Posterior cingulate gyrus (tissue), 11 donors: ENCODE measurements at places on chromosomes 12 and 14.

- DNase-seq: no peak
Observed at GRCh38 chr12:92729773-92730305, 27.1 kb downstream of the PLEKHG7 start.

- DNase-seq: no peak
Observed at GRCh38 chr14:89959853-89960445, 4.2 kb downstream of the TDP1 start.

DNA sequence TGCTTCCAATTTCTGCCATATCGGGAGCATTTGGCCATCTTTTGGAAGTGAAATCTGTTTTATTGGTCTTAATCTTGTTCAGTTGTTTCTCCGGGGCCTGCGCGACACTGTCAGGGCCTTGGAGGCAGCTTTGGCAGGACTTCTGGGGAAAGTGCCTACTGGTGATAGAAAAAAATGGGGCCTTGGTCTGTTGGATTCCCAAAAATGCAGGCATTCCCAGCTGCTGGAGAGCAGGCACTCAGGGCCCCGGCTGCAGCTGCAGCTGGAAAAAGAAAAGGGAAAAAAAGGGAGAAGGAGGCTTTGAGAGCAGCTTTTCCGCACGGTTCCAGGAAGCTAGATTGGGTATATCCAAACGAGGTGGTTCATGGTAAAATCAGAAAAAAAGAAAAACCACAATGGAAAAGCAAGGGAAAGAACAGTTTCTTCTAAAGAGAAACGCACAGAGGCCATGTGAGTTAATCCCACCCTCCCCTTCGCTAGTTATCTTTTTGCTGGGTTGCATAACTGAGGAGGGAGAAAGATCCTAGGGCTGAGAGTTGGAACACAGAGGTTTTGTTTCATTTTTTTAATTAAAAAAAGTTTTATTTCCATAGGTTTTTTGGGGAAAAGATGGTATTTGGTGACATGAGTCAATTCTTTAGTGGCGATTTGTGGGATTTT is 134.7 kb upstream of the RFLNA start:
- no peak for DNase-seq

- no peak for DNase-seq
Observed at GRCh38 chr12:32110942-32111341, 4.3 kb downstream of the BICD1 start.

- no peak for DNase-seq
Observed at GRCh38 chr14:101598571-101599233, 37.4 kb downstream of the DIO3 start.

DNA sequence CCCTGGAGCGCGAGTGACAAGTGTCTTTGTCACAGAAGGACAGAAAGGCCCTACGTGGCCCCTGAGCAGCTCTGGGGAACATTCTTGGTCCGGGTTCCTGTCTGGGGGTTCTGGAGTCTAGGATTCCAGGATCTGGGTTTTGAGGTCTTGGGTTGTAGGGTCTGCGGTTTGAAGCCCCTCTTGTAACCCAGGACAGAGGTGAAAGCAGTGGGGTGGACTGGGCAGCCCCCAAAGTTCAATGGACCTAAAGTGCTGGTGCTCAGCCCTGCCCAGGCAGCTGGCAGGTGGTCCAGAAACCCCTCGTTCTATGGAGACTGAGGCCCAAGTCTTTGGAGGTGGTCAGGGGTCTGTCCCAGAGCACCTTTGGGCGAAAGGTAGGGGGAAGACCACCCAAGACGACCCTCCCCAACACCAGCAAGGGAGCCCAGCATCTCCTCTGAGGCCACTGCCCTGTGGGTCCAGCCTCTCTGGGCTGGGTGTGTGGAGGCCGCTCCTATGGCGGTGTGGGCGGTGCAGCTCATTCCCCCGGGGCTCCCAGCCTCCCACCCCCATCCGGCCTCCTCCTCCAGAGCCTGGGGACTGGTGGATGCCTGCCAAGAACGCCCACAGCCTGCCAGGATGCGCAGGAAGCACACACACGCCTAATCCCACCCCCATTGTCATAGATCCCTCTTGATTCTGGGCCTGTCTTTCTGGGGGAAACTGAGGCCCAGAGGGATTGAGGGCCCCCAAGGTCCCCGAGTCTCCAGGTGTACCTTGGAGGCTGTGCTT is 30.2 kb upstream of the ANKRD9 start:
- DNase-seq: no peak

DNA sequence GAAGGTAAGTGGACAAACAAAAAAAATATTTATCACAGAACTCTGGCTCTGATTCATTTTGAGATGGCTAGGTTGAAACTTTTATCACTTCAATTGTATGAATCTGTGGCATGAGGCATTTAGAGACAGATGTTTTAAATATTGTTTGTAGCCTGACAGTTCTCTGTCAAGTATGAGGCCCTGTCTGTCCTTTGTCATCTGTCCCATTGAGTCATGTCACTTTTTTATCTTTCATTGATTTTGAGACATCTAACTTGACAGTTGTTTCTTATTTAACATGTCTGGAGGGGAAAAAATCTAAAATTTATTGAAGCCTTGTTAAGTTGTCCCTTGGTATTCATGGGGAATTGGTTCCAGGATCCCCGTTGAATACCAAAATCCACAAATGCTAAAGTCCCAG is 829.5 kb downstream of the FSCB start:
- DNase-seq: no peak

DNA sequence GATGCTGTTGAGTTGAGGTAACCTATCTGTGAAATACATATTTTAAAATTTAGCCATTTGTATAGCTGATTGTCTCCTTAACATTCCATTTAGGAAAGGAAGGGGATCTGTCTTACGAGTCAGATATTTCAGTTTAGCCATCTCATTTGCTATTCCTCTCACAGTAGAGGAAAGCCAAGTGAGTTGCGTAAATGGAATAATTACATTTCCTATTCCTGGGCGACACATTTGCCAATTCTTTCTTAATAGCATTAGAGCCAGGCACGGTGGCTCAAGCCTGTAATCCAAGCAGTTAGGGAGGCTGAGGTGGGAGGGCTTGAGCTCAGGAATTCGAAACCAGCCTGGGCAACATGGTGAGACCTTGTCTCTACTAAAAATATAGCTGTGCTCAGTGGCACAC is 116.3 kb downstream of the TMX1 start:
- no peak for DNase-seq

DNA sequence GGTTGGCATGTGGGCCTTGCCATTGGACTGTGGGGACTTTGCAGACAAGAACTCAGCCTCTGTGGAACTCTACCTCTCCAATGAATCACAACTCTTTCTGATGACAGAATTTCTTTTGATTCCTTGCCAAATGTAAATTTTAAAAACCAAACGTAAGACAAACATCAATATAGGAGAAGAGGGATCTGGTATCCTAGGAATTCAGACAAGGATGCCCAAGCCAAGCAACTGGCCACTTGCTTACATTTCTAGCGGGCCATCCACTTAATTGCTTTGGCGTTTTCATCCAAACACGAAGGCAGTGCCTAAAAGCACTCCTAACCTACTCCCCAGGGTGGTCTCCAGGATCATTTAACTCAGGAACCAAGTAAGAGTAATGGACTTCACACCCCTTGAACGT is 23.4 kb upstream of the RAB35 start:
- DNase-seq: no peak

DNA sequence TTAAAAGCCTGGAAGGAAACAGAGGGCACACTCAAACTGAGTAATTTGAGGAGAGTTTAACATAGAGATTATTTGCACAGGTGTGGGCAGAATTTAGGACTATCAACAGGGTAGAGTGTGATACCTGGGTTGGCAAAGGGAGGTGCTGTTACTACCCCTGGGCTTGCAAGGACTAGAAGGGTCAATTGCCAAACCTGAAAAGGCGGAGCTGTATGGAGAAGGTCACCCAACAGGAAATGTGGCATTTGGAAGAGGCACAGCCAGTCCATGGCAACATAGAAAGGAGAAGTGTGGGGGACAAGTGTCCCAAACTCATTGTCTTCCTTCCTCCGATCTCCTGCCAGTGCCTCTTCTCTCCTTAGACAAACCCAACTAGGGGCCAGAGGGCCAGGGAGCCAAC is 21.6 kb upstream of the MED13L start:
- DNase-seq: no peak

DNA sequence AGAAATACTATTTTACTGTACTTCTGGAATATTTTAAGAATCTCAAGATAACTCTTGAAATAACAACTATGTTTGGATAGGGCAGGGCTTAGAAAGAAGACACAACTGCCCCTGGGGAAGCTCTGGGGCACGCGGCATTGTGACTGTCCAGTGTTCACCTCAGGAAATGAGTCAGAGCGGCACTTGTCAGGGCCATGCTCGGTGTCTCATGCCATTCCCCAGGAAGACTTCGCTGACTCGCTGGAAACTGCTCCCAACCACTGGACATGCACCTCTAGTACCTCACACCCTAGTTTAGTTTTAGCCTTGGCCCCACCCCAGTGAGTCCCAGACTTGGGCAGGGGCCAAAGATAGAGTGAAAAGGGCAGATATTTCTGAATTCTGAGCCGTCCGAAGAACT is 192.0 kb downstream of the TTC7B start:
- DNase-seq: no peak

GRCh38 chr12:58915634-58916033 is 4.7 kb downstream of the LRIG3 start:
- DNase-seq: no peak

DNA sequence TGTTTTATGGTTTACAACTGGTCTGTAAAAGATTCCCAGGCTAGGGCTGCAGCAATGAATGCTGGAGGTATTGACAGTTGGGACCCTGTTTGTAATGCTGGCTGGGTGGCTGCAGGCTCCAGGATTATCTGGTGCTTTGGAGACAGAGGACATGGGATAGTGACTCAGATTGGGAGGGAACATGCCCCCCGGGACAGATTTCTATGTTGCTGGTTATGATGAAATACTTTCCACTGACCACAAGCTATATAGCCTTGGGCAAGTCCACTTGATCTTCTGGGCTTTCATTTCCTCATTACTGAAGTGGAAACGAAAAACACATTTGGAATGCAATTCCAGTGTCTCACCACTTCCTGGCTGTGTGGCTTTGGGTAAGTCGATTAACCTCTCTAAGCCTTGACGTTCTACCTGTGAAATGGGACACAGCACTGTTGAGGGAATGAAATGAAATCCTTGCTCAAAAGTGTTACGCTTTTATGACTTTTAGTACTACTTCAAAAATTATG is 6.3 kb upstream of the TPCN1 start:
- DNase-seq: no peak

DNA sequence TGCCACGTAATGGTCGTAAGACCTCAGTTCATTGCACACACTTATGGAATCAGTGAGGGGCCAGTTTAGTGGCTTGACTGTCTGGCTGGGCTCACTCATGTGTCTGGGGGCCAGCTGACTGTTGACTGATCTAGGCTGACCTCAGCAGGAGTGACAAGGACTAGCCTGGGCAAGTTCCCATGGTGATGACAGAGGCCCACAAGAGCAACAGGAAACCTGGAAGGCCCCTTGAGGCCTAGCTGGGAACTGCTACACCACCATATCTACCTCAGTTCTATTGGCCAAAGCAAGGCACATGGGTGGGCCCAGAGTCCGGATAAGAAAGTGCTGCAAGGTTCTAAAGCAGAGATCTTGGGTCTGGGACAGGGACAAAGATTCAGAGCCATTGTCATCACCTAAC is 21.3 kb upstream of the RFLNA start:
- DNase-seq: no peak

- no peak for DNase-seq
Observed at GRCh38 chr12:6538420-6539313, 4.3 kb downstream of the GAPDH start.

DNA sequence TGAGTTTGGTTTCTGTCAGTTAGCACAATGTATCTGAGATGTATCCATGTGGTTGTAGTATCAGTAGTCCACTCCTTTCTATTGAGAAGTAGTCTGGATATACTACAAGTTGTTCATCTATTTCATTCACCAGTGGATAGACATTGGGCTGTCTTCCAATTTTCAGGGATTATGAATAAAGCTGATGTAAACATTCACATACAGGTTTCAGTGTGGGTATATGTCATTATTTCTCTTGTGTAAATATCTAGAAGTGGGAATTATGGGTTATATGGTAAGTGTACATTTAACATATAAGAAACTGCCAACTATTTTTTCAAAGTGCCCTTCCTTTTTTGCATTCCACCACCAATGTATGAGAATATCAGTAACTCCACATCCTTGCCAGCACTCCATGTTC is 35.9 kb downstream of the PHLDA1 start:
- no peak for DNase-seq

- no peak for DNase-seq
Observed at GRCh38 chr14:71721791-71722190, 210.4 kb upstream of the RGS6 start.

DNA sequence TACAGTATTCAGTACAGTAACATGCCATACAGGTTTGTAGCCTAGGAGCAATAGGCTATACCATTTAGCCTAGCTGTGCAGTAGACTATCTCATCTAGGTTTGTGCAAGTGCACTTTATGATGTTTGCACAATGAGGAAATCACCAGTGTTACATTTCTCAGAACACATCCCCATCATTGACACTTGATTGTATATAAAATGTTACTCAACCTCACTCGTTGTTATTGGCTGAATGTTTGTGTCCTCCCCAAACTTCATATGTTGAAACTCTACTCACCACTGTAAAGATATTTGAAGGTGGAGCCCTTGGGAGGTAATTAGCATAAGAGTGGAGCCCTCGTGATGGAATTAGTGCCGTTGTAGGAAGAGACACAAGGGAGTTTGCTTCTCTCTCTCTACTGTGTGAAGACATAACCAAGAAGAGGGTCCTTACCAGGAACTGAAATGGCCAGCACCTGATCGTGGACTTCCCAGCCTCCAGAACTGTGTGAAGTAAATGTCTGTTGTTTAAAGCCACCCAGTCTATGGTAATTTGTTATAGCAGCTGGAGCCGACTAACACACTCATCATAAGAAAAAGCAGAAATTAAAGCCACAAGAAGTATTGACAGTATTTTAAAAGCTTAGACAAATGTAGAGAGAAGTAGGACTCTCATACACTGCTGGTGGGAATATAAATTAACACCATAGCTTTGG is 3.2 kb upstream of the MED13L start:
- no peak for DNase-seq

DNA sequence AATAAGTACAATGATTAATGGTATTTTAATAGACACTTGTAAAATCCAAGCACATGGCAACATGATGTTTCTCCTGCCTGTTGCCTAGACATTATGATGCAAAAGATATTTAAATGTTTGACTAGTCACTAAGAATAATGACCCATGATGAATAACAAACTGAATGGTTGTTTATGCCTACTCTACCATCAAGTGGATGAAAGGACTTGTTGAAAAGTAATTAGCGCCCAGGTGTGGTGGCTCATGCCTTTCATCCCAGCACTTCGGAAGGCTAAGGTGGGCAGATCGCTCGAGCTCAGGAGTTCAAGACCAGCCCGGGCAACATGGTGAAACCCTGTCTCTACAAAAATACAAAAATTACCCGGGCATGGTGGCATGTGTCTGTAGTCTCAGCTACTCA is 30.7 kb downstream of the KIF21A start:
- DNase-seq: no peak

- DNase-seq: no peak
Observed at GRCh38 chr12:127711108-127711507, 555.9 kb upstream of the TMEM132C start.
